ENCODE measurements at places on chromosomes 11 and 22.

DNA sequence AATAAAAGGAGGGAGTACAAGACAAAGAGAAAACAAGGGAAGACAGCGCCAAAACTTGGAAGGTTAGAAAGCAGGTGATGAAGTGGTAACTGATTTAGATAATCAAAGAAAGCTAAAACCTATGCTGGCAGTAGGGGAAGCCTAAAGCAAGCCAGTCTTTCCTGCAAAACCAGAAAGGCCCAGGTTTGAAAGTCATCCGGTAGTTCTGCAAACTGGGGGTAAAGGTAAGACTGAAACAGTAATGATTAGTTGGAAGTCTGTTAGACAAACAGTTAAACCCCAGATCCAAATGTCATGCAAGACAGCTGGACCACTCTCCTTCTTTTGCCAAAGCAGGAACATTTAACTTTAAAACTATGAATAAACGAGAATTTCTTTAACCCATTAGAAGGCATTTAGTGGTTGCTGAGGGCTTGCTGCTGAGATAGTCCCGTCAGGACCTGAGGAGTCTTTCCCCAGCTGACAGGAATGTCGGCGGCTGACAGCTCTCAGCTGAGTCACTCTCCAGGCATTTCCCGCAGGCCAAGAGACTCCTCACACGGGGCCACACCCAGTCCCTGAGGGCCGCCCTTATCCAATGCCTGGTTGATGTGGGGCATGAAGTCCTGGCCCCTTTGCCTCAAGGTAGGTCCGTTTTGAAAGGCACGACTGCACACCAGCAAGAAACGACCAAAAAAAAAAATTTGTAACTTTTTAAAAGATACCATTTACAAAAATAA lies 36.3 kb upstream of the CFAP300 start:
- DNase-seq = no peak

DNA sequence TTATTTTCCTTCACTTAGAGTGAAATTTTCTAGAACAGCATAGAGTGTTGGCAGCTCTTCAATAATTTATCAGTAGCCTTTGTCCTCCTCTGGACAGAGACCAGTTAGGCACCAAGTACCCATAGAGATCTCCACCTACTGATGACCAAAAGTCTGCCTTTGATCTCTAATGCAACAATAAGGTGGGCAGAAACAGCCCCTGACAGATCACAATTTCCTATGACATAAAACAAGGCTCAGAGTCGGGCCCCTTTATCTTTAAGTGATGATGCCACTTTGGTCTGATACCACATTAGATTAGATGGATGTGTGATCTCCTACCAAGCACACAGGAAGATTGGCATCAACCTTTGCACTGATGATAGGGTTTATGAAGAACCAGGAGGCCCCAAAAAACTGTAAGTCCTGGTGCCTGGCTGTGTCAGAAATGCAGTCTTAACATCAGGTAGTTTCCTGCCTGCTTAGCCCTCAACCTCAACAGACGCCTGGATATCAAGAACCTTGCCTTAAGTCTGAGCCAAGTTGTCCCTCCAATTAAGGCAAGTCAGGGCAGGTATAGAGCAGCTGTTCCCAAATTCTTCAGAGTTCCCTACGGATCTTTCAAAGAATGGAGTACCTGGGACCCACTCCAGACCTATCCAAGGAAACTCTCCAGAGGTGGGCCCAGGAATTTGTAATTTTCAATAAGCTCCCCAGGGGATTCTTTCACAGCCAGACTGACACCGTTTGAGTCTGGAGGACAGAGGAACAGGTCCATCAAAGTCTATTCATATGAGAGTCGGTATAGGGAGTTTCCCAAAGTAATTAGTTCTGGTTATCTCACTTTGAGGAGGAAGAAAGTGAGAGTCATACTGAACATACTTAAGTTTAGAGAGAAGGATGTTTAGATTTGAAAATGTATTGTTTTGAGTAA lies 30.6 kb upstream of the TMPRSS4 start:
- DNase-seq = no peak

GRCh38 chr11:15742626-15743519 lies 613.5 kb downstream of the SOX6 start:
- peak; percentile 85 for DNase-seq

DNA sequence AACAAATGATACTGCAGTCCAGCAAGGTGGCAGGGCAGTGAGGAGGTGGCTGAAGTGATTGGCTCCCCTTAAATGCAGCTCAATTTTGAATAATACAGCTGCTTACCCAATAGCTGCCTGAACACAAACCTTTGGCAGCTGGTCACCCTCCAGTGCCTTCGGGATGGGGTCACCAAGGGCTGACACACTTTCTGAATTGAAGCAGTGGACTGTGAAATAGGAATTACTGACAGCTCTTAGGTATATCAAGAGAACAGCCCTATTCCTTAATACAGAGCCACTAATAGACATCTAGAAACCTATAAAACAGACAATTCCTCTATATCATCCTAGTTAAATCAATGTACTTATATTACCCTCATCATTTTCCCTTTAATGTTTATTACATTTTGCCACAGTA lies 474.2 kb upstream of the KIRREL3 start:
- DNase-seq = no peak

- no peak for DNase-seq
Measured at GRCh38 chr11:113159988-113160807, 154.2 kb upstream of the TTC12 start.

- no peak for DNase-seq
Measured at GRCh38 chr11:11592146-11592684, 29.6 kb downstream of the GALNT18 start.
